ENCODE measurements at places on chromosomes 6 and 20. TPM values are rescaled to one million over a fixed set of nuclear protein-coding genes. Genes with fewer than 3 reads are reported as not detected.

DNA sequence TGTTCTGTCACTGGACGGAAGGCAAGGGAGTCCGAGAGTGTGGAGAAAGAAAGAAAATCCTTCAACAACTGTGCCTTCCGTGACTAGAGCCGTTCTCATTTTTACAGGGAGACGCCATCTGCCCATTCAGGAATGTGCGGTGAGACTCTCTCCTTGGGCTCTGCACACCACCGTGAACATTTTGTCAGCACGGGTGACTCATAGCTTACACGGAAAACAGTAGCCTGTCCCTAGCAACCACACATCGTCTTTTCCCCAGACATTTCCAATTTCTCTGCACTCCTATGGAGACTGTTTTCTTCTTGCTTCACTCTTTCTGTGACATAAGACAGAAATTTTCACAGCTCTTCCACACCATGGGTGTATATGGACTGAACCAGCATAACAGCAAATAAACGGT, 55.1 kb downstream of the TBXT start:
- DNase-seq = no peak

The KCTD20 gene
- total RNA-seq = 27.0 TPM

GRCh38 chr6:145865175-145865574, 50.6 kb upstream of the FBXO30 start:
- DNase-seq = no peak

DNA sequence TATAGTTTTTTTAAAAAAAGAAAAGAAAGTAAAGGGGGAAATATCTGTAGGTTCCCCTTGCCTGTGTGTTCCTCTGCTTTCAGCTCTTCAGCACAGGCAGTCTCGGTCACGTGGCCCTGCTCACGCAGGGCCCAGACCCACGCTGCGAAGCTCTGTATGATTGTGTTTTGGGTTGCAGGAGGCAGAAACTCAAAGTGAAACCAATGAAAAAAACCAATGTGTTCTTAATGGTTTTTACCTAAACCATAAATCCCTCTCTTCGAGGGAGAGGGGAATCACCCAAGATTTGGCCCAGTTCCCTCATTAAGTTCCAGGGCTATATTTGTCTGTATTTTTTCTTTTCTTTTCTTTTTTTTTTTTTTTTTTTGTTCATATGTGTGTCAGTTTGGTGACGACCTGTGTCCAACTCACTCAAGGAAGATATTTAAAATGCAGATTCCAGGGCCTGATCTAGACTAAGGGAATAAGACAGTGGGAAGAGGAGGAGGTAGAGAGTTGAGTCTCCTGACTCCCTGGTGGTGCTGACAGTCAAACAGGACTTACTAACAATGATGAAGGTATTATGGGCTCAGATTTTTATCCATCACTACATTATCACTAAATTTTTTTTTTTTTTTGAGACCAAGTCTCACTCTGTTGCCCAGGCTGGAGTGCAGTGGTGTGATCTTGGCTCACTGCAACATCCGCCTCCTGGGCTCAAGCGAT, 33.8 kb upstream of the RREB1 start:
- DNase-seq = no peak

DNA sequence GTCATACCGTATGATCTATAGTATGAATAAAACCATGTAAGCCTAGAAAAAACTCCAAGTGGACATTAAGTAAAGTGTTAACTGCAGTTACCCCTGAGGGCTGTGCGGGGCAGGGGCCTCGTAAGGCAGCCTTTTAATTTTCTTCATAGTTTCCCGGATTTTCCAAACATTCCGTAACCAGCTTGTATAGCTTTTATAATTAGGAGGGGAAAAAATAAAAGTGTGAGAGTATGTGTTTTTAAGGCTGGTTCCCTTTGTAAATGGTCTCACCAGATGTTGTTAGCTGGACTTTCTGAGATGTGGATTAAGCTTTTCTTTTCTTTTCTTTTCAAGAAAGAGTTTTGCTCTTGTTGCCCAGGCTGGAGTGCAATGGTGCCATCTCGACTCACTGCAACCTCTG, 7.0 kb downstream of the KIAA1755 start:
- no peak for DNase-seq

DNA sequence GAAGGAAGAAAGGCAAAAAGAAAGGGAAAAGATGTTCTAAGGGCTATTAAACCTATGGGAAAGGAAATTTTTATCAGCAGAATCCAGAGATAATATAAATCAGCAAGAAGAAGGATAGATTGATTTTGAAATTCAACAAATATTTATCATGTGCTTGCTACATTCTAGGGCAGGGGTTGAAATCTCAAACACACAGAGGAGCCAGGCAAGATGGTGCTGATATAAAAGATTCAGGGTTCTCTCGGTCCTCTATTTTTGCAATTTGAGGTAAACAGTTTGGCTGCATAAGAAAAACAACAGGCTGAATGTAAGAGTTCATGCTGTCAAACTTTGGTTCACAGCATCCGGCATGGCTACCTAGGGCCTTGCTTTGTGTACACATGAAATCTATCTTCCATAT, 109.6 kb upstream of the BMP2 start:
- DNase-seq = no peak

DNA sequence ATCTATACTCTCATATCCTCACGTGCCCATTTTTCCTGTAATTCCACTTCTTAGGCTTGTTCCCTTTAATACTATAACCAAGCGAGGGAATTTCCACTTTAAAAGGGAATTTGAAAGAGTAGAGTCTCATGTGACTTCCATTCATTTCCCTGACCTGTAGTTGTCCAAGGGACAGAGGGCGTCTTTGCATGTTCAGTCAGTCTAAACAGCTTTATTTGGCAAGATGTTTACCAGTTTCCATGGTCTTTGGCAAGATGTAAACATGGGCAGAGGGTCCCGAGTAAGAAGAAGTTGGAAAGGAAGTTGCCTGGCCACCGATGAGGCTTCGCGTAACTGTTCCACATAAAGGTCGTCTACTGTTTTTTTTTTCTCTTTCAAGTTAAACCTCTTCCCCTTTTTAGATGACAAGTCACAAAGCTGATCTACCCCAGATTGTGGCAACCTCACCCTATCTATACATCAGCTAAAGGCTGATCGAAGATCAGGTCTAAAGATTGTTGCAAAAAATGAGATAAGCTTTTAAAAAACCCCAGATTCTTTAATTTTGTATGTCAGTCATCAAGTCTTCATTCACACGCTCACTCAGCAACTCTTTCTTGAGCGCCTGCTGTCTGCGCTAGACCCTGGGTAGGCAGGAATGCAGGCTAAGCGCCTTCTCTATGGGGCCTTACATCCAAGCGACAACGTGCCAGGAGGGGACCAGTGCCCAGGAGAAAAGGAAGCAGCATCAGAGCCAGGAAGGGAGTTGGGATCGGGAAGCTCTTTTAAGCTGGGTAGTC, 31.7 kb upstream of the CCR6 start:
- DNase-seq = no peak

The TRIM31 gene
- not detected for total RNA-seq

GRCh38 chr6:111796310-111796918, 76.8 kb downstream of the FYN start:
- DNase-seq = no peak

The CLPSL1 gene
- total RNA-seq = not detected

GRCh38 chr6:136658711-136659110, 108.5 kb upstream of the MAP7 start:
- DNase-seq = no peak

DNA sequence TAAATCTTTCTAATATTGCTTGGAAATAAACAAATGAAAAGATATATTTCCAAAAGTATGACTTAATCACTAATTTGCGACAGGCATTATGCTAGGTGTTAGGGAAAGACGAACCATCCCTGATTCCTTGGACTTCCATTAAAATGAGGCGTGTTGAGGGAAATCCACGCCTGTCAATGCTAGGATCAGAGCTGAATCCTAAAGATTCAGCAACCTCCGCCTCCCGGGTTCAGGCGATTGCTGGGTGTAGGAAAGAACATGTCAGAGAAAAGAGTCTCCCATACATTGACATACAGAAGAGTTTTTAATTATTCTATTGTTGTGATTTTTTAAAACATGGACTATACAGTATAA, 16.8 kb upstream of the PRSS16 start:
- no peak for DNase-seq

The C6orf15 gene
- not detected for total RNA-seq

The SYNJ2 gene
- total RNA-seq = 22.2 TPM

- DNase-seq = no peak
These were observed 5.0 kb upstream of the RTF2 start for GRCh38 chr20:56463428-56463827.

DNA sequence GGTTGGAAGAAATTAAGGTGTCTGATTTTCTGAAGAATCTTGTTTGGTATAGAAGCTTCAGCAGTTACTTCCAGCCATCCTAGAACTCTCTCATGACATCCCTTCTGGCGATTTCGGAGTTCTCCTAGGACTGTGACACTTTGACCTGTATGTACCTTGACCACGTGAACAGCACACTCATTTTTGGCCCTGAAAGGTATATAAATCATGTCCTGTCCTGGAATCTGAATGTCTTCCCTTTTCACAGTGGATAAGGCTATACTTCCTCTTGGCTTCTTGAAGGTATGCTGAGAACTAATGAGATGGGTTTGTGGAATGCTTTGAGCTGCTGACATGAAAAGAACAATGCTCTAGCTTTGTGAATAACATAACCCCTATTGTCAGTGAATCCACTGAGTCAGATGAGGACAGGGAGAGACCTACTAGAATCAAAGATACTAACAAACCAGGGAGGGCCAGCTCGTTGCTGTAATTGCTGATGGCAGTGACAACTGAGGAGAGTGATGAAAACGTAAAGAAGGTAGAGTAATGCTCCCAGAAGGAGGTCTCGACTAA, 6.0 kb upstream of the ZDHHC14 start:
- DNase-seq = no peak

The VIP gene
- total RNA-seq = not detected

GRCh38 chr6:30885481-30885998, 1.2 kb downstream of the DDR1 start:
- DNase-seq = no peak

DNA sequence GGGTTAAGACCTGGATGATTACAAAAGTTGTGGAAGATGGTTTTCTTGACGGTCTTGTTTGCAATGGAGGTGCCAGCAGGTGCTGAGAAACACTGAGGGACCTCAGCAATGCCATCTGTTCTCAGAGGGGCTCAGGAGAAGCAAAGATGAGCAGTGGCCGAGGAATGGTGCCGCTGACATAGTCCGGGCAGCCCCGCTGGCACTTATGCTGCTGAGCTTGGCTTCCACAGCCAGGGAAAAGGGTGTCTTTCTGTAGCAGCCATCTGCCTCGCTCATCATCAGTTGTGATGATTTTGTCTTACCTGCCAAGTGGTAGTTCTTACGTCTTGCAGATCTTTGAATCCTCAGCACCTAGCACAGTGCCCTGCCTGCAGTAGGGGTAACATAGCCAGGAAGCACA, 55.7 kb downstream of the PPP1R14C start:
- DNase-seq = no peak

GRCh38 chr20:53222416-53222815, 250.3 kb downstream of the TSHZ2 start:
- no peak for DNase-seq

The ID4 gene
- 47.9 TPM for total RNA-seq

GRCh38 chr20:18362916-18363315, 74.6 kb downstream of the ZNF133 start:
- DNase-seq = no peak

DNA sequence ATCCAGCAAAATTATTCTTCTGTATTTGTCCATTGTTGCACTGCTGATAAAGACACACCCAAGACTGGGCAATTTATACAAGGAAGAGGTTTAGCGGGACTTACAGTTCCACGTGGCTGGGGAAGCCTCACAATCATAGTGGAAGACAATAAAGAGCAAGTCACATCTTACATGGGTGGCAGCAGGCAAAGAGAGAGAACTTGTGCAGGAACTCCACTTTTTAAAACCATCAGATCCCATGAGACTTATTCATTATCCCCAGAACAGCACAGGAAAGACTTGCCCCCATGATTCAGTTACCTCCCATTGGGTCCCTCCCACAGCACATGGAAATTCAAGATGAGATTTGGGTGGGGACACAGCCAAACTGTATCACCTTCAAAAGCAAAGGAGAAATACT, 286.5 kb upstream of the ECI2 start:
- DNase-seq = no peak

- DNase-seq = no peak
These were observed 67.8 kb upstream of the EPB41L1 start for GRCh38 chr20:36086767-36087166.

GRCh38 chr6:149182262-149182661, 135.2 kb upstream of the TAB2 start:
- DNase-seq = no peak

The RIPK1 gene
- 15.1 TPM for total RNA-seq
